ENCODE measurements at places on chromosomes 2 and 18. TPM values are rescaled to one million over a fixed set of nuclear protein-coding genes. Genes with fewer than 3 reads are reported as not detected.

DNA sequence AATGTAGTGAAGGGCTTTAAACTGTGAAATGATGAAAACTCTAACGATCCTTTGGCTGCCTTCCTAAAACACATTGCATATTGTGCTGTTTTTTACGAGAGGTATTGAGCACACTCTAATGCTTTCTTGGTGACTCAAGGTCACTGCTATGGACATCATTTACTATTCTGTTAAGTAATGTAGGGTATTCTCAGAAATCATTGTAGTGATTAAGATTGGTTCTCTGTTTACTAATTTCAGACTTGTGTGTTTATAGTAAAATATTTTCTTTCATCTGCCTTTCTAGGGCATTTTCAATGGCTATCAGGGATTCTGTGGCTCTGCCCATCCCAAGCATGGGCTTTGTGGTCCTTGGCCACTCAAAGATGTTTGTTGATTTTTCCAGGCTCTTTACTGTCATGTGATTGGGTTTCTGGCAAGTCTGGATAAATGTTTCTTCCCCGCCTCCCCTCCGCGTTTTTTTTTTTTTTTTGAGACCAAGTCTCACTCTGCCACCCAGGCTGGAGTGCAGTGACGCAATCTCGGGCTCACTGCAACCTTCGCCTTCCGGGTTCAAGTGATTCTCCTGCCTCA is 29.3 kb downstream of the UBE2F start:
- DNase-seq: no peak

GRCh38 chr2:19722531-19722971 is 179.2 kb downstream of the TTC32 start:
- DNase-seq: no peak

DNA sequence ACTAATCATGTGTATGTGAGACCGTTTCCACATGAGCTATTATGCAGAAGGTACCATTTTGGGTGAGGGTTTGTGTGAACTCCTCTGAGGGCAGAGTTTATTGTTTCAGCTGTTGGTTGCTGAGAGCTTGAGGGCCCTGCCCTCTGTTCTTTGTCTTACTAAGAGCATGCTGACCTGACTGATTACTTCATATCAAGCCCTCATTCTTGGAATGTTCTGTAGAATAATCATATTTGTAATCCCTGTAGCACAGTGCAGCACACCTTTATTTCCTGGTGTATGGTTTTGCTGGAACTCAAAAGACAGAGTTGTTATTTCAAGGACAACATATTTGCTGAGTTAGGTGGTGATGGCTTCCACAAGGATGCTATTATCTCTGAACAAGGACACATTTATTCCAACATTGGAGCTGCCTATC is 118.5 kb downstream of the GALNT3 start:
- DNase-seq: no peak

The IL36A gene
- total RNA-seq: not detected

DNA sequence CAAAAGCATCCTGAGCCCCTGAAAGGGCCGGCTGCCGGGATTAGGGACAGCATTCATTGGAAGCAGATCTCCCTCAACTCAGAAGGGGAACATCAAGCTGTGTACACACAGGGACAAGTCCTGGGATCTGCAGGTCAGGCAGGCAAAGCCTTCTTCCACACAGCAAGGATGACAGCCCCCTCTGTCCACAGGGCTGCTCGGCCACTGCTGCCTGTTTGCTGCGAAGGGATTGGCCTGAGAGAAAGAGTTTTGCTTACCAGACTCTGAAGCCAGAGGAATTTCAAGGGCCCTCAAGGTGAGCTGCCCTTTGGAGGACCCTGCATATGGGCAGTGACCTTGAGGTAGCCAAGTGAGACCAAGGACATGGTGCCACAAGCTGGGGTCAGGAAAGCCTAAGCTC is 11.1 kb downstream of the ZBTB7C start:
- no peak for DNase-seq
